ENCODE measurements at places on chromosomes 6 and 20.

DNA sequence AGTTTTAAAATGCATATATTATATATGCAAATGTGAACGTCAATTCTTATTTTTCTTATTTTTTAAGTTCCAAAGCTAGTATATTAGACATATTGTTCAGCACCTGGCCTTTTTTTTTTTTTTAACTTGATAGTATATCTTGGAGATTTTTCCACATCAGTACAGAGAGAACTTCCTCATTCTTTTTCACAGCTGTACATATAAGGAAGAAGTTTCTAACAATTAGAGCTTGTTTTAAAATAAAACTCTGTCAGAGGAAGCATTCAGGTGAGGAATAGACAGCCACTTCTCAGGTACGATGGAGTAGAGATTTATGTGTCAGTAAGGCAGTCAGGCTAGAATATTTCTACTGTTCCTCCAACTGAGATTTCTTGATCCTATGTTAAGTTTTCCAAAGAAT lies 233.1 kb upstream of the SUPT3H start:
- no peak for DNase-seq

GRCh38 chr20:54467622-54468021 lies 7.8 kb upstream of the DOK5 start:
- DNase-seq, result no peak

DNA sequence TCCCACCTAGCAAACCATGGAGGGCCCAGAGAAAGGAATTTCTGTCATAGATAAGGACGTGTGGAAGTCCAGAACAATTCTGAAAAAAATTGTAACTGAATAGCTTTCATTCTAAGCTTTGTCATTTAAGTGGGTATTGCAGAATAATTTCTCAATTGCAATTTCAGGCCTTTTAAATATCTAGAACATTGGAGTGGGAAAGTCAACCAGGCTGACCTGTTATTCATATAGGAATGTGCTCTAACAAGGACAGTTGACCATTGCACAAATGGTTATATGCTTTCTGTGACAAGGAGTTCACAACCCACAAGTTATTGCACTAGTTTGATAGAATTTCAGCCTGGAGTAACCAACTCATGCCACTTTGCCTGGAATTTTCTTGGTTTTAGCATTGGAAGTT lies 53.4 kb upstream of the OLIG3 start:
- DNase-seq, result no peak

- no peak for DNase-seq
These were observed 272.8 kb downstream of the TRDN start for GRCh38 chr6:123363912-123364311.

DNA sequence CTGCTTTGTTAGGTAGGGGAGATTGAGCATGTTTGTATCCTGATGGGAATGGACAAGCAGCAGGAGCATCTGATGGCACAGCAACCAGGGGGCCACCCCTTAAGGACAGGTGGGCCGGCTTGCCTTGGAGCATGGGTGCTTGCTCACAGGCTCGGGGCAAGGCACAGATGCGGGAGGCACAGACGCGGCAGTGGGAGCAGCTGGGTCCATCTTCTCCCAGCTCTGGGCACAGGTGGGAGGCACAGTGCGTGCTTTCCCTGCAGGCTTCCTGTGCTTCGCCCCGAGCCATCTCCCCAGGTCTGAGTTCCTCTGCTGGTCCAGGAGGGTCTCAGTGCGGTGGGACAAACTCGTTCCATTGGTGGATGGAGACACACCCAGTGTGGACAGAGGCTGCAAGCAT lies 73.6 kb upstream of the BHLHE23 start:
- no peak for DNase-seq

GRCh38 chr6:96611342-96611991 lies 48.5 kb downstream of the FHL5 start:
- DNase-seq, result no peak

Measured in renal cortex interstitium (tissue), 15 donors.